ENCODE measurements at places on chromosomes 11 and 22.

- no peak for DNase-seq
Observed at GRCh38 chr22:20552443-20553401, 45.3 kb downstream of the MED15 start.

- DNase-seq = no peak
Observed at GRCh38 chr22:27231266-27231665, 570.3 kb downstream of the MN1 start.

DNA sequence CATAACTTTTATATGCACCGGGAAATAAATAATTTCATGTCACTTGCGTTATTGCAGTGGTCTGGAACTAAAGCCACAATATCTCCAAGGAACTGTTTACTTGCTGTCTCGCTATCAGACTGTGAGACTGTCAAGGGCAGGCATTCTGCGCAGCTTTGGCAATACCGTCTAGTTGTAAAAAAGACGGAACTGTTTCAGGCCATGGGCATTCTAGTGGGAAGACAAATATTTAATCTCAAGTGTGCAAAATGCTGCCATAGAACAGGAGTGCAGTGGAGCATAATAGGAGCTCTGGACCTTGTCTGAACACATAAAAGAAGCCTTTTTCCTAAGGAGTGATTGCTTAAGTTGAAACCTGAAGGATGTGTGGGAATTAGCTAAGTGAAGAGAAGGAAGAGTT is 53.8 kb downstream of the PACS1 start:
- DNase-seq = no peak

DNA sequence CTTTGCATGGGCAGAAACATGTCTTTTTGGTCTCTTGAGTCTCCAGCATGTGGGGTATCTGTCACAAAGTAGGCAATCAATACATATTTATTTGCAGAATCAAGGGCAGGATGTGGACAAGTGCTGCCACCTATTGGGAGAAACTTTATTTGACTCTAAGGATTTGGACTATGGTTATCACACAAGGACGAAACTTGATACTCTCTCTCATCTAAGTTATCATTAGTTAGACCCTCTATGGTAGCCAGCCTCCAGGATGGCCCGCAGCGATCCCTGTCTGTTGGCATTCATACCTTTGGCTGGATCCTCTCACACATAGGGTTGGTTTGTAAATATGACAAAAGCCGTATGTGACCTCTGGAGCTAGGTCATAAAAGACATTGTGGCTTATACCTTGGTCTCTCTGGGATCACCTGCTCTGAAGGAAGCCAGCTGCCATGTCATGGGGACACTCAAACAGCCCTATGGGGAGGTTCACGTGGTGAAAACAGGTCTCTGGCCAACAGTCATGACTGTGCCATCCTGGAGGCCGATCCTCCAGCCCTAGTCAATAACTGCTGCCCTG is 1.1 kb upstream of the FBXO7 start:
- DNase-seq = peak; percentile 2

GRCh38 chr22:20588843-20589581 is 81.6 kb downstream of the MED15 start:
- no peak for DNase-seq

DNA sequence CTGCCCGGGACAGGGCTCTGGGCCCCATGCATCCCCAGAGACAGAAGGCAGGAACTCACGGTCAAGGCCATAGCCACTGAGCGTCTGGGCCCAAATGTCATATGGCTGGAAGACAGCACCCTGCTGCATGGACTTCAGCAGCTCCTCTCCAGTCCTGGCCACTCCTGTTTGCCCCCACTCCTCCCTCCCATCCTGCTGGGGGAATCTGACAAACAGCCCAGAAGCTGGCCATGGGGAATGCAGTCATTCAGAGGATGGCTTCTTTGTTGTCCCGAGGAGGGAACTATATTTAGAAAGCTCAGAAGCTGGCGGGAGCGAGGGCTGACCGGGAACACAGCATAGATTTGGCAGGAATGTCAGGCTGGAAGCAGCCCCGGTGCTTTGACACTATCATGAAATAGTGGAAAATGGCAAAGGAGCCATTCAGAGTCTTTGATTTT is 35.0 kb downstream of the DKK3 start:
- DNase-seq = no peak

- no peak for DNase-seq
Observed at GRCh38 chr11:17918049-17918605, 94.7 kb downstream of the SERGEF start.

GRCh38 chr11:112178936-112179335 is 3.6 kb downstream of the BCO2 start:
- DNase-seq = no peak

GRCh38 chr11:107747622-107748021 is 35.8 kb upstream of the SLN start:
- DNase-seq = no peak

DNA sequence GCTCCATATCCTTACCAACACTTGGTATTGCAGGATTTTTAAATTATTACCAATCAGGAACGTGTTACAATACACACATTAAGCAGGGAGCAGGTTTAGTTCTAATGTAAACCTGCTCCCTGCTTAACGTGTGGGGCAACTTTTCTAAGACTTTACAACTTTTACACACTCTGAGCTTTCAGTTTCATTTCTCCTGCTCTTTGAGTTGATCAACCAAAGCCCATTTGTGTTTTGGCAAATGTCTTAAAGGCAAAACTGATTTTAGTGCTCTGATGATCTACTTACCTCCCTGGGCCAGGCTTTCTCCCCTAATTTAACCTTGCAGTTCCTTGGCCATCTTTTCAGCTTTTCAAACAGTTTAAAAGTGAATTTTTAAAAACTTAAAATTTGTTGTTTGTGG is 70.9 kb downstream of the ZBTB44 start:
- no peak for DNase-seq

- no peak for DNase-seq
Observed at GRCh38 chr22:32066820-32067219, 23.8 kb downstream of the SLC5A1 start.

- DNase-seq = no peak
Observed at GRCh38 chr11:117259417-117259816, 26.9 kb downstream of the RNF214 start.

- peak; percentile 3 for DNase-seq
Observed at GRCh38 chr11:94602430-94603372, 35.5 kb downstream of the PIWIL4 start.

DNA sequence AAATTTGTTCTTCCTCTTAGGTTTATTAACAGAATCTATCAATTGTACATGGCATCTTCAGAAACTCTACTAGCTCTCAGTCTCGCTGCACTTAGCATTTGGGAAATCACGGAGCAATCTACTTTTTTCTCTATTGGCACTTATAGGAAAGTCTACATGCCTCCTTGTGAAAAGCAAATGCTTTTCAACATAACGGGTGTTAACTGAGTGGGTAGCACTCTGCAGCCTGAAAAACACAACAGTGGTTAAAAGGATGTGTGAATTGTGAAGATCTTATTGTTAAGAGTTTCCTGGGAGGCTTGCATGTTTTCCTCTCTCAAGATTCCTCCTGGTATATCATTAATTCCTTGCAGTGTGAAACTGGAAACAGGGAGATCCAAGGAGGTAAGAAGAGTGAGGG is 204.2 kb upstream of the SESN3 start:
- DNase-seq = no peak

GRCh38 chr11:73530109-73530508 is 67.8 kb downstream of the FAM168A start:
- no peak for DNase-seq

- DNase-seq = no peak
Observed at GRCh38 chr11:125351033-125351867, 144.8 kb downstream of the FEZ1 start.

DNA sequence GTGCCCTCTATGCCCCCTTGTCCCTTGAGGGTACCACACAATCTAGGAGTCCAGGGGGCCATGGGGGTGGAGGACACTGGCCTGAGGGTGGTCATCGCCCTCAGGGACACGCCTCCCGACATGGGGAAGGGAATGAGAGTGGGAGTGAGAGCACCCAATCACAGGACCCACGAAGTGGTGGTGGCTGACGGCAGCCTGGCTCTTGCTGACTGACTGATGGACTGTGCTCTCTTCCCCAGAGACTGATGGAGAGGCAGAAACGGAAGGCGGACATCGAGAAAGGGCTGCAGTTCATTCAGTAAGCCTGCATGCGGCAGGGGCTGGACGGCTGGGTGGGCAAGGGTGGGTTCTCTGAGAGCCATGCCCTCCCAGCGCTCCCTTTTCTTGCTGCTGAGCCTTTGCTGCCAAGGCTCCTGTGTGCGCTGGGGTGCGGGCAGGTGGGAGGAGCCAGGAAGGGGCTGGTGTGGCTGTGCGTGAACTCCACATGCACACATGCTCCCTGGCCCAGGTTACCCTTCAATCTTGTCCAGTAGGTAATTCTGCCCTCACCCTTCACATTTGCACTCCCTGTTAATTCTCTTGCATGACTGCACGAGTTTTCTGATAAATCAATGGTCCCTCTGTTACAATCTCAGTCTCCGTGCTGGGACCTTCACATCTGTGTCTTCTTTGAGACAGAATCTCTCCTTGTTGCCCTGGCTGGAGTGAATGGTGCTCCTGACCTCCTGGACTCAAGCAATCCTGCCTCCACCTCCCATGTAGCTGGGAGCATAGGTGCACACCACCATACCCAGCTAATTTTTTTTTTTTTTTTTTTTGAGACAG is 19.3 kb downstream of the ZC3H7B start:
- DNase-seq = no peak

- no peak for DNase-seq
Observed at GRCh38 chr11:61892085-61892370, 683 bp upstream of the FADS3 start.

- no peak for DNase-seq
Observed at GRCh38 chr22:25014896-25015755, 62.6 kb downstream of the KIAA1671 start.

DNA sequence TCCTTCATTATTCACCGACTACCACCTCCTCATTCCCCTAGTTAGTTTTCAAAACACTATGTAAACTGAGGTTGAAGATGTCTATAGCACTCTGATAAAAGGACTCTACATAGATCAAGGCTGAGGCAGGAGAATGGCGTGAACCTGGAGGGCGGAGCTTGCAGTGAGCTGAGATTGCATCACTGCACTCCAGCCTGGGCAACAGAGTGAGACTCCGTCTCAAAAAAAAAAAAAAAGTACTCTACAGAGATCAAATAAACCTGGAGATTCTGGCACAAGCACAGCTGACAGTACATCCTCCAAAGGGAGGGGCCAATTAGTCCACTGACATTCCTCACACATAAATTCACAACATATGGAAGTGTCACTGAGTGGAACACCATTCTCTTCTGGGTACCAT is 31.0 kb downstream of the TSG101 start:
- no peak for DNase-seq

DNA sequence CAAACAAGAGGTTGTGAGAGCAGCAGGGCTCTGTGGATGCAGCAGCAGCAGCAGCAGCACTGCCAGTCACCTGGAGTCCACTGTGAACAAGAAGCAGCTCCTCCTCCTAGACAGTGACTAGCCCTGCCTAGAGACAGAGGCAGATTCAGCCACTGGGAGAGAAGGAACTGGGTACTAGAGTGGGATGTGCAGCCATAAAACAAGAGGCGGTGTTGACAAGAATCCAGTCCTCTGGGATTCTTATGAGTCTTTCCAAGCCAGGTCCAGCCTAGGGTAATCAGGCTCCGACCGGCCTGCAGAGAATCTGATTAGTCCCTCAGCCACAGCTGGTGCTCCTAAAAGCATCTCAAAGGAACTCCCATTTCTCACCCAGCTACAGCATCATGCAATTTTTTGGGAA is 83.9 kb upstream of the USP47 start:
- DNase-seq = no peak

DNA sequence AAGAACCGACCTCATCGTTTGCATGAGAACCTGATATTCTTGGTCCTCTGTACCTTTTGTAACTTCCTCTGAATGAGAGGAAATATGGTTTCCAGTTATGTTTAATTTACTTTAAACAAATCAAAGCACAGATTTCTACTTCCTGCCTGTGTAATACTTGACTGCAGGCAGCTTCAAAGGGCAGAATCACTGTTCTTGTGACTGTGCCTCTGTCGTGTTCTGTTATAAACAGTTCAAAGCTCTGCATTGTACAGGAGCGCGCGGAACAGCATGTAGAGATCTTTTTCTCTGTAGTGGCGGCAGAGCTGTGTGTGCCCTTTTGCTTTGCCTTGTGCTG is 73.2 kb upstream of the CLDN5 start:
- peak; percentile 41 for DNase-seq

GRCh38 chr11:2655834-2656622 is 43.8 kb downstream of the KCNQ1OT1 start:
- no peak for DNase-seq

DNA sequence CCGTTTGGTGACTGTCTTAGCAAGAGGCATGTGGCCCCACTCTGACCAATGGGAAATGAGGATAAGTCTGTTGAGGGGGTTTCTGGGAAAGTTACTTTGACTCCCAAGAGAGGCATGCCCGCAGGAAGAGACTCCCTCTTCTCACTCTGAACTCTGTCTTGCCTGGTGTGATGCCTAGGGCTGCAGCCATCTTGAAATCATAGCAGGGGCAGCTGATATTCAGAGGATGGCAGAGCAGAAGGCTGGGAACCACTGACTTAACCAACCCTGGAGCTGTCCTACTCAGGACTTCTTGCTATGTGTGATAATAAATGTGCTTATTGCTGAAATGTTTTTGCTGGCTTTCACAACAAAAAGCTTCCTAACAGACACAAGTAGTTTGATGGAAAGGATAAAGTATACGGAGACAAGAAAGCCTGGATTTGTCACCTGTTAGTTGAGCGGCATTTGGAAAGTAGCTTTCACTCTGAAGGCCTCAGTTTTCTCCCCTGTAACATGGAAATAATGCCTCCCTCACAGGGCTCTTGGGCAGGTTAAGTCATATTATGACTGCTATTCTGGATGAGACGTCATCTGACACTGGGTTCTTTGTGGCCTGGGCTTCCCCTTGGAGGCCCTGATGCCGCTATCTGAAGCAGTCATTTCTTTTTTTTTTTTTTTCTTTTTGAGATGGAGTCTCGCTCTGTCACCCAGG is 128.5 kb downstream of the CEP164 start:
- DNase-seq = no peak

GRCh38 chr11:96267496-96268032 is 75.4 kb downstream of the MAML2 start:
- peak; percentile 74 for DNase-seq

- DNase-seq = no peak
Observed at GRCh38 chr11:22225190-22225589, 32.3 kb downstream of the ANO5 start.

DNA sequence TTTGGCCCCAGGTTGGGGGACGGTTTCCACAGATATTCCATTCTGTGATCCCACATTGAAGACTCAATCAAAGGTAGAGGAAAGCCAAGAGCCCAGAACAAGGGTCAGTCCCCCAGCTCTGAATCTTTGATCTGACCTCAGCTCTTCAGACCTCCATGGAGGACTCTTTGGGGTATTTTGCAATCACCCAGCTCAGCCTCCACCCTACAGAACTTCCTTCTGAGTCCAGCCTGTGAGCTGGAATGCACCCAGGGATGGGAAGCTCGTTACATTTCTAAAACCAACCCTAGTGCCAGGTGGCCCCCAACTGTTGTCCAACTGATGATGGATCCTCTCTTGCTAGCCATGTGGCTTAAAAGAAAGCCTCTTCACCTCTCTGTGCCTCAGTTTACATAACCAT is 335.3 kb downstream of the MN1 start:
- DNase-seq = no peak

GRCh38 chr11:33899400-33900037 is 7.6 kb upstream of the LMO2 start:
- no peak for DNase-seq

Data from stimulated activated CD4-positive, alpha-beta T cell treated with anti-CD3 and anti-CD28 coated beads, Interleukin-4, amount 100 ng/mL, for 4 hours (primary cell).